NCI-H1436 treated with DMSO at 0.1 percent for 48 hours (cell line): ENCODE measurements at places on chromosomes 1 and 21.

DNA sequence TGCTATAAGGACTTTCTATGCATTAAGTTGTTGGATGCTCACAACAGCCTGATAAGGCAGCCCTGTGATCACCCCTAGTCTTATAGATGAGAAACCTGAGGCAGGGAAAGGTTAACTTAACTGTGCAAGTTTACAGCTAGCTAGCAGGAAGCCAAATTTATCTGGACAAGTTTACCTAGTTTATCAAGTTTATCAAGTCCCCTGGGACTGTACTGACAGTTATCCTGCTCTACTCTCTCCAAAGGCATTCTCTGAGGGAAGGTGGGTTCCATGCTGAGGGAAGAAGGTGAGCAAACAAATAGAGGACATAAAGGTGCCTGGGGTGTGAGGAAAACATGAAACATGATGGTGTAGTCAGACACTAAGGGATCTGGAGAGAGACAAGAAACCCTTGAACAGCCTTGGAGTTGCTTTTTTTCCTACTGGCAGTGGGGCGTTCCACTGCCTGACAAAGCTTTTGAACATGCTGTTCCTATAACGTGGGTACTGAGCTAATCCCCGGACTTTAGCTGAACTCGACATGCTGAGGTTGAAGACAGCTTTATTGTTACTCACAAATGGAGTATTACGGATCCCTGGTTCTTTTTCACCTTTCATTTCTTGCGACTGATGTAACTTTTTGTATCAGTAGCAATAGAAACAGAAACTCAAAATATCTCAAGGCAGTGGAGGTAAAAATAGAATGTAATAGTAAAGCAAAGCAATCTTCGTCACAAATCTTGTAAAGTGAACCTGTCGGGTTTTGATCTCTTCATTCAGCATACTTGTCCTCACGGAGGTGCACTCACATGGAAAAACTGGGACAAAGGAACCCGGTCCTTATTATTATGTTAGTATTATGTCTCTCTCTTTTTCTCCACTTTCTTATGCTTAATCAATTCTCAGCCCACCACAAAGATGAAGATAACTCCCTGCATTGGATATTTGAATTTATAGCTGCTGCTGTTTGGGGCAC lies 42.4 kb upstream of the ESRRG start:
- DNase-seq: no peak

DNA sequence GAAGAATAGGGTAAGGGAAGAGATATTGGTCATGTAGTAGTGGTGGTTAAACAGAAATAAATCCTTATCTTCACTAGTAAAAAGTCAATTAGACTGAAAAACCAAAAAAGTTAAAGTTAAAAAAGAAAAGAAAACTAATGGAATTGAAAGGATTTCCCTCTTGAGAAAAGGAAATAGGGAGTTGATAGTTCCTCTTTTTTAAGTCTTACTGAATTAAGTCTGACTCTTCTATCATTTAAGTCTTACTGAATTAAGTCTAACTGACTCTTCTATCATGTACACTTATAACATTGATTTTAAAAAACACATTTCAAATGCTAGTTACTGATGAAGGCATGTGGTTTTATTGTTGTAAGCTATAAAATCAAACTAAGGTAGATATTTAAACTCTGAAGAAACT lies 49.5 kb upstream of the TENT5C start:
- no peak for DNase-seq

GRCh38 chr1:56196839-56197238 lies 382.5 kb downstream of the PLPP3 start:
- no peak for DNase-seq

DNA sequence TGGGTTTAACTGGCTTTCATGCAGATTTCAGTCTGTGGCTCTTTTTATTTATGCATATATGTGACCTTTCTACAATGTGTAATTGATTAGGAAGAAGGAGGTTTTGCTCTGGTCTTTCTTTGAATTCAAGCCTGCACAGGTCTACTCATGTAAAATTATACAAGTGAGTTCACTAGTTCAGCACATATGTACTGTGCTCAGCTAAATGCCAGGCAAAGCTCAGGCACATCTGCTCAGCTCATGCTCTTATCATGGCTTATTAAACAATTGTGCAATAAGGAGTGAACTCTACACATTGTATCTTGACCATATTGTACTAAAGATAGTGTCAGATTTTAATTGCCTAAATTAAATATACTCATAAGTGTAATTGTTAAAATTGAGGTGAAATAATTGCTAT lies 378.4 kb downstream of the ADGRL2 start:
- no peak for DNase-seq

- no peak for DNase-seq
Observed at GRCh38 chr1:45326627-45327623, at the start of gene HPDL. Gene HPDL, plus strand, starts transcription at chr1:45326895. Its CDS starts 254 bp downstream, at chr1:45327149.

DNA sequence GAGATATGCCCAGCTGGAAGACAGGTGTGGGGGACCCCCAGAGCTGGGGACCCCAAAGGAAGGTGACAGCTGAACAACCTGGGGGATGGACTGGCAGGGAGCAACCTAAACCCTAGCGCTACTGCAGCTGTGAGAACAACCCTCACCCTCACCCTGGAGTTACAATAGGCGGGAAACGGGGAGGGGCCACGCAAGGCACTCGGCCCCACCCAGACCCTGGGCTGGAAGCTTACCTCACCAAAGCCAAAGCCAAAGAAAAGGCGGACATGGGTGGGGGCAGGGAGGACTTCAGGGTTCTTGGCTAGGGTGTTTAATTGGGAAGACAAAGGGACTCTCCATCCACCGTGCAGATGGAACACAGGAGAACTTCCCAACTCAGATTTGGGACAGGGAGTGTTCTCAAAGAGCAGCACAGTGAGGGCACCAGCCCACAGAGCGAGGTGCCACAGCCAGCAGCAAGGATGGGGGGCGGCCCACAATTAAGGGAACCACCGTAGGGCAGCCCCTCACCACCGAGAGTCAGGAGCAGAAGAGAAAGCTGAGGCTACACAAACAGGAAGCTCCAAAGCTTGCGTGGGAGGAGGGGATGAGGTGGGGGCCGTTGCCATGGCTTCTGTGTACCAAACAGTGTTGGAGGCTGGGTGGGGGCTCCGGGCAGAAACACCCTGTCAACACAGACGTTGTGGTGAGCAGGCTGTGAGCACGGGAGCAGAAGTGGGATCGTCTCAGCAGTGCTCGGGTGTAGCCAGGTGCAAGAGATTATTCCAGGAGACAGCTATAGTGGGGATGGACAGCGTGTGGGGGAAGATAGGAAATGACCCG lies 1.9 kb downstream of the TAGLN2 start:
- DNase-seq: no peak

GRCh38 chr1:158140764-158141192 lies 39.9 kb upstream of the CD1D start:
- DNase-seq: no peak

DNA sequence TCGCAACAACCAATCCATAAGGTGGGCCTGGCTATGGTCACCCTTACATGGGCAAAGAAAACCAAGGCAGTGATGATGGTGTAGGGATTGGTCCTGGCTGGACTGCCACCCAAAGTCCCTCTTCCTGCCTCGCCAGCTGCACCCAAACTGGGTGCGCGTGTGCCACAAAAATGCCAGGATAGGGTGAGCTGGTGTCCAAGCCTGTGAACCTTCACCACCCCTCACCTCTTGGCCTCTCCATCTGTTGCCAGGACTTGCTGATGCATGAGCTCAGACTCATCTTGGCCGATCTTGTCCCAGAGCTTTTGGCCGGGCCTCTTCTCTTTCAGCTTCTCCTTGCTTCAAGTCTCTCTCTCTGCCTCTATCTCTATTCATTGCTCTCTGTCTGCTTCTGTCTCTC lies 41.8 kb downstream of the FOXD2 start:
- no peak for DNase-seq

DNA sequence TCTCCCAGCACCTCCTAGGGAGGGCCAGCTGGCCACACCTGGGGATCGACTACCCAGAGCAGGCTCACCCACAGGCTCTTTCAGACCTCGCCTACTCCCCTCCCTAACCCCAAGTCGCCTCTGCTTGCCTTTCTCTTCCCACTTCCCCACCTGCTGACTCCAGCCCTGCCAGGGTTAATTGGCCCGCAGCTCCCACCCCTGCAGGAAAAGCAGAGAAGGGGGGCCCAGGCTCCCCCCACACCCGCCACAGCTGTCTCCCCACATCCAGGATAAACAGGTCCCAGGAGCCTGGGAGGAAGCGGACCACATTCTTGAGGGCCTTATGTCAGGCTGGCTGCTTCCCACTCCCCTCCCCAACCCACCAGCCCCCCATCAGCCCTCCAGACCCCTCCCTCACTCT lies 45.0 kb downstream of the TAS1R2 start:
- no peak for DNase-seq

DNA sequence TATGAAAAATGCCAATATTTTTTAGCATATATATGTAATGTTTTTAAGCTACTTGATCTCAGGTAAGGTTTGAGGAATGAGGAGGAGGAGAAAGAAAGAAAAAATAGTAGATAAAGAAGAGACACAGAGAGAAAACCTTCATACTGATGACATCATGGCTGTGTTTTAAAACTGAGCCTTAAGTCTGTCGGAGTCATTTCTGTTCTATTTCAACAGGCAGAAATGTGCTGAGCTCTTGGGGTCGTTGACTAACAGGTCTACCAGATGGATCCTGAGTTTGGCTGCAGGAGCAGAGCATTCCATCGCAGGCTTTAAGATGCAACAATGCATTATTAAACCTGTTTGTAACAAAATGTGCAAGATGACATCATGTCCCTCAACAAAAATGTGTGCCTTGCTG lies 356.0 kb downstream of the TGFB2 start:
- no peak for DNase-seq

DNA sequence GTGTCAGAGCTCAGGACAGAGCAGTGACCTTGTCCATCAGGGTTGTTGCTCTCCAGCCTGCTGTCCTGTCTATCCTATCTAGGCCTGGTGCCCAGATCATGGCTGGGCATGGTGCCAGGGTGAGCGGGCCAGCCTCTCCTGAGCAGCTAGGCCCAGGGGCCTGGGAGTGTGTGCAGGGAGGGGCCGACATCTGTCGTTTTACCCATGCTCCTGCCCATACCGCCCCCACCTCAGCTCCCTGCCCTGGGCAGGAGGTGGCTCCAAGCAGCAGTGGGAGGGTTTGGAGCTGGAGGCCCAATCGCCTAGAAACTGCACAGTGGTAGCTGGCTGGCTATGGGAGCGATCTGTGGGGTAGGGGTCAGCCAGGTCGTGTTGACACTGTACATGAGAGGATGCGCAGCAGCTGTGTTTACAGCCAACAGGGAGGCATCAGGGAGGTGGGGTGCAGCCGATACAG lies 6.5 kb downstream of the INSRR start:
- no peak for DNase-seq

DNA sequence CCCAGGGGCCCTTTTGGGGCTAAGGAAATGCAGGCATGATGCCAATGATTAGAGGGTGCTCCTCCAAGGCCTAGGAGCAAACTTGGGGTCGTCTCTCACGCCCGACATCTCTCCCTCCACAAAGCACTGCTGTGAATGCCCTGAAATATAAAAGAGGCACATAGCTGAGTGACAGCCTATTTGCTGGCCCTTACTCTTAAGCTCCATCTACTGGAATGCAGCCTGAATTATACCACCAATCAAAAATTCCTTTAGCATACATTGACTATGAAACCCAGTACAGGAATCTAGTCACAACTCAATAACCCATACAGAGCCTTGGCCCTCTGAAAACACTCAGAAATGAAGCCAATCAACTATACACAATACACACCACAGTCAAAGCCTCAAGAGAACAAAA lies 105.5 kb downstream of the LRIG2 start:
- no peak for DNase-seq

DNA sequence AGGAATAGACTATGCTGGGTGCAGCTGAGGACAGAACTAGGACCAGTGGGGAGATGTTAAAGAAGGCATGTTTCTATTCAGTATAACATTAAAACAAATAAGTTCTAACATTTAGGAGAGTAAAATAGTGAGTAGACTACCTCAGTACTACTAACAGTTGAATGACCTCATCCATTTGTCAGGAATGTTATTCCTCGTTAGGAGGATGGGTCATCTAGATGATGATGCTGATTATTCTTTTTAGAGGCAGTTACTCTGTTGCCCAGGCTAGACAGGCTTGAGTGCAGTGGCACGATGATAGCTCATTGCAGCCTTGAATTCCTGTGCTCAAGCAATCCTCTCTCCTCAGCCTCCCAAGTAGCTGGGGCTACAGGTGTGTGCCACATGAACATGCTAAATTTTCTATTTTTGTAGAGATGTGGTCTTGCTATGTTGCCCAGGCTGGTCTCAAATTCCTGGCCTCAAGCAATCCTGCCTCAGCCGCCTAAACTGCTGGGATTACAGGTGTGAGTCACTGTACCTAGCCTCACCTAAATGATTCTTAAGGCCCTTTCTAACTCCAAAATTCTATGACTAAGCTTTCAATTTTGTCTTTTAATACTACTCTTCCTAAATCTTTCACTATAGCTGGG lies 9.3 kb downstream of the EEIG2 start:
- no peak for DNase-seq

- DNase-seq: no peak
Observed at GRCh38 chr1:47184090-47184821, 5.6 kb downstream of the PDZK1IP1 start.

GRCh38 chr1:1298861-1299685 lies 8.7 kb downstream of the ACAP3 start:
- DNase-seq: no peak

- DNase-seq: no peak
Observed at GRCh38 chr1:99363531-99363930, 99.2 kb downstream of the PLPPR4 start.

DNA sequence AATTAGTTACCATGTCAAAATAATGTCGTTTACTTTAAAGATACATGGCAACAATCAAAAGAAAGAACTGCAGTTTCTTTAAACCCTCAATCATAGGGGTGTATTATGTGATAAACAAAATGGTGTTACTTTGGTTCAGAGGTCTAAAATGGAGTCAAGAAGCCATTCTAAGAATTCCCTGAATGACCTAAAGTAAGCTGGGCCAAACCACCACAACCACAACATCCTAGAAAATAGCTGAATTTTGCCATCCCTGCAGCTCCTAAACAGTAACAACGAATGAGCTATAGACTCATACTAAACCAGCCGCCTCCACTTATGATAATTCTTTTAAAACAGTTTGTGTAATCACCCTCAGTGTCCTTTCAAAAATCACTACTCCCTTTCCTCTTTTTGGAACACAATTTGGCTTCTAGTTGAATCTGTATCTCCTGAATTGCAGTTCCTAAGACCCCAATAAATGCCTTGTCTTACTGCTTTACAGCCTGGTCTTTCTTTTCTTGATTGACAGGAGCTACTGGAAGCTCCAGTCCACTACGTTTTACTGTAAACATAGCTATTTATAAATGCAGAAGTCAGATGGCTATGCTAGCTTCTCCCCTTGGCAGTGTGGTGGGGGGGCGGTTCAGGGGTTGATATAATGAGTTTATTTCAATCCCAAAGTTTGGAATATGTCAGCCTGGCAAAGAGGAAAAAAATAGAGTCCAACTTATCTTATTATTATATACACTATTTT lies 84.3 kb downstream of the PLPPR4 start:
- no peak for DNase-seq
